Hematopoietic multipotent progenitor cell treated with erythropoietin and hydrocortisone succinate and interleukin-3 and kit ligand, for 6 days (in vitro differentiated cells): ENCODE measurements at places on chromosomes 16 and 17.
A peak's percentile ranks its signal among the peaks of the same experiment; 100 is the strongest.

DNA sequence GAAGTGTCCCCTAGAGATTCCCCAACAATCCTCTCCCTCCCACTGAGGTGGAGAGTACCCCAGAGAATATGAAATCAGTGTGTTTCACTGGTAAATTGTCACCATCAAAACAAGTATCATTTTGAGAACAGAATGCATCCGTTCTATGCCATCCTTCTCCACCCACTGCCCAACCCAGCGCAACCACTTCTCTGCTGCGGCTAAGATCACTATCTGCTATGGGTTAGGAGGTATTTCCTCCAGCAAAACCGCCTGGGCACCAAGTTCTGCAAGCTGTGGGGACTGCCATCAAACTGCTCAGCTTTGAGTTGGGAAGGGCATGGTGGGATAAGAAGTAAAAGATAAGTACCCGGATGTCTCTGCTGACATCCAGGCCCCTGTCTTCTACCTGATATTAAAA, 24.4 kb downstream of the CNTNAP1 start:
- DNase-seq, result peak; percentile 85

DNA sequence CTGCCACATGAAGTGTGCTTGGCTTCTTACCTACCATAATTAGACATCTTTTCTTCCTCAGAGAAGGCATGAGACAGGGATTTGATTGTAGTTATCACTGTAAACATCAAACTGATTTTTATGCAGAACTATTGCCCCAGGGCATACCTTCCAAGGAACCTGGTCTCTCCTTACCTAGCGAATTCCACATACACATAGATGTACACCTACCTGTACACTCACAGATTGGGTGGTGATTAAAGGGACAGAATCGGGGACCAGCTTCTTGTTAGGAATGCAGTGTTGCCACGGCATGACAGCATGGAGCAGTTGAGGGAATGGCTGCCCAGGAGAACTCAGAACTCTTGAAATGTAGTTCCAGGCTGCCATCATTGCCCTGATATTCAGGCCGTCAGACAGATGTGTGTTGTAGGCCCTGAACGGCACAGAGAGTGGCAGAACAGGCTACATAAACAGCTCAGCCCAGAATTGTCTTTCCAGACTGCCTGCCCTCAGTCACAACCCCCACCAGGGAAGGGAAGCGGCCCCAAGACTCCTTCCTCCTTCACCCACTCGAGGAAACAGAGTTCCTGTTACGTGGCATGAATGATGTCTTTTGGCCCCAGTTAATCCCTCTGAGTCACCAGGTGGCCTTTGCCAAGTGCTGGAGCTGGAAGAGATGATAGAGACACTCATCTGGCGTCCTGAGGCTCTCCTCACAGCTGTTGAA, 17.8 kb upstream of the NAGLU start:
- peak; percentile 87 for DNase-seq

- DNase-seq, result peak; percentile 65
Observed at GRCh38 chr17:78412403-78412802, 34.0 kb downstream of the PGS1 start.

- DNase-seq, result no peak
Observed at GRCh38 chr17:42543190-42544079, 7.4 kb downstream of the NAGLU start.

DNA sequence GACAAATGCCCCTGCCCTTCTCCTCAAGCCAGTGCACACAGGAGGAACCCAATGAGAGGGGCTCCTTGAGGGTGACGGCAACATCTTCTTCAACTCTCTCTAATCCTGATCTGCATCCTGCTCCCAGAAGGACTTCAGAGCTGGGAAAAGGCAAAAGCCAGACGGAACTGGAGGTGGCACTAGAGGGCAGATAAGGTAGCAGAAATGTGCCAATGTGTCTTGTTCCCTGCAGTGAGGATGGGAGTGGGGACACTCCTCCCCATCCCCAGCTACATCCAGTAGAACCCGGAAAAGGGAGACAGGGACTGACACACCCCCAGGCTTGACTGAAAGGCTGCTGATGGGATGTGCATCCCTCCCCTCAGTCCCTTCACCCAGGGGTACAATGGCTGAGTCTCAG, 28.5 kb downstream of the SRCIN1 start:
- DNase-seq, result no peak

DNA sequence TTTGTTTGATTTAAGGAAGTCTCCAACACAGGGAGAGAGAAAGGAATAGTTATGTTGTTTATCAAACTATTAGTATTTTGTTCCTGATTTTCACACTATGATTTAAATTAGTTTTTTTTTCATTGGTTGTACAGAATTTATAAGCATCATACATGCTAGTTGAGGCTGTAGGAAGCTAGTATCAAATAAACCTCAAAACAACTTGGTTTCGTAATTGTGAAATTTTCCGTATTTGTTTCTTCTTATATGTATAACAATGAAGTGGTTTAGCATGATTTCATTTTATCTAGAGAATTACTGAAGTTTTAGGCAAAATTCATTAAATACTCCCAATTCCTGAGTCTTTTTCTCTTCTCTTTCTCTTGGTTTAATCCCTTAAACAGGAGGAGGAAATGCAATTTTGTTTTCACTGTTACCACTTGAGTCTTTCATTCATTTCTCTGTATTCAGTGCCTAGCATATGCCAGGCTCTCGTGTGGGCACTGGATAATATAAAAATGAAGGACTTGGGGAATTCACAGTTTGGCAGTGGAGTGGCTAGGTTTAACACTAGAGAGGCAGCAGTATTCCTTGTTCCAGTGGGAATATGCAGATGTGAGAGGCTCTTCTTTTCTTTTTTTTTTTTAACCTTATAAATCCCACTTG, 1.8 kb downstream of the CYLD start:
- DNase-seq, result no peak

GRCh38 chr17:3988297-3989040, 24.2 kb upstream of the ATP2A3 start:
- no peak for DNase-seq

GRCh38 chr16:86477642-86478041, 32.7 kb upstream of the FOXF1 start:
- no peak for DNase-seq

DNA sequence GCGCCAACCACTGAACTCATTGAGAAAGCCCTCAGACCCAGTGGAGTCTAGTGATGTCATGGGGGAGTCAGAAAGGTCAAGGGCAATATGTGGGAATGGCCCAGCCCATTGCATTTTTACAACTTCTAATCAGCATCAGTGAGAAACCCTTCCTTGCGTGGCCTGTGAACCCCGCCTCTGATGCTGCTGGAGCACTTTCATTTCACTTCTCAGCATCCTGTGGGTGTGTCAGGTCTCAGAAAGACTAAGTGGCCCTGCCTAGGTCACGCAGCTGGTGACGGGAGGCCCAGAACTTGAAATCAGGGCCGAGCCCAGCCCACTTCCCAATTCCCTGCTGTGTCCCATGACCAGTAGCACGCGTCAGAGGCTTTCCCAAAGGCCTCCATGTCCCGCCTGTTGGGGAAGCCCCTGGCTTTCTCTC, 6.1 kb downstream of the DNAI2 start:
- no peak for DNase-seq

DNA sequence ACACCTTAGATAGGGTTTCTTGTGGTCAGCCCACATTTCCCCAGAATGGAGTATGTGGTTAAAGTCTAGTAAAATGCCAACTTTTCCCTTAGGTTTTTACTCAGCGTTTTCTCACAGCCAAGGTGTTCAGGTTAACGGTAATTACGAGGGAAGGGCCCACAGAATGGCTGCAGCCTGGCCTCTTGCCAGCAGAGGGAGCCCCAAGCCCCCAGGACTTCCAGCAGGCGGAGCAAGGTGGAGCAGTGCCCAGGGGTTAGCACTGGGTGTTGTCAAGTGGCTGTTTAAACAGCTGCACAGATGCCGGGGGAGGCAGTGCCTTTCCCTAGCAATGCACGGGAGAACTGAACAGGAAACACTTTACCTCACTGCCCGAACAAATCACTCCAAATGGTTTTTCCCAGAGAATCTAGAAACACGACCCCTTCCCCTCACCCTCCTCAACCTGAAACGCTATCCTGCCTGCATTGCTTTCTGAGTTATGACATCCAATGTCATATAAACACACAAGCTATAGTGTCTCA, 6.6 kb downstream of the PHB1 start:
- DNase-seq, result peak; percentile 91

GRCh38 chr17:32596206-32596605, 109.4 kb downstream of the CDK5R1 start:
- DNase-seq, result no peak

GRCh38 chr17:55962951-55963401, 190.3 kb upstream of the ANKFN1 start:
- peak; percentile 20 for DNase-seq

GRCh38 chr17:13888056-13888609, 181.2 kb upstream of the COX10 start:
- DNase-seq, result no peak

DNA sequence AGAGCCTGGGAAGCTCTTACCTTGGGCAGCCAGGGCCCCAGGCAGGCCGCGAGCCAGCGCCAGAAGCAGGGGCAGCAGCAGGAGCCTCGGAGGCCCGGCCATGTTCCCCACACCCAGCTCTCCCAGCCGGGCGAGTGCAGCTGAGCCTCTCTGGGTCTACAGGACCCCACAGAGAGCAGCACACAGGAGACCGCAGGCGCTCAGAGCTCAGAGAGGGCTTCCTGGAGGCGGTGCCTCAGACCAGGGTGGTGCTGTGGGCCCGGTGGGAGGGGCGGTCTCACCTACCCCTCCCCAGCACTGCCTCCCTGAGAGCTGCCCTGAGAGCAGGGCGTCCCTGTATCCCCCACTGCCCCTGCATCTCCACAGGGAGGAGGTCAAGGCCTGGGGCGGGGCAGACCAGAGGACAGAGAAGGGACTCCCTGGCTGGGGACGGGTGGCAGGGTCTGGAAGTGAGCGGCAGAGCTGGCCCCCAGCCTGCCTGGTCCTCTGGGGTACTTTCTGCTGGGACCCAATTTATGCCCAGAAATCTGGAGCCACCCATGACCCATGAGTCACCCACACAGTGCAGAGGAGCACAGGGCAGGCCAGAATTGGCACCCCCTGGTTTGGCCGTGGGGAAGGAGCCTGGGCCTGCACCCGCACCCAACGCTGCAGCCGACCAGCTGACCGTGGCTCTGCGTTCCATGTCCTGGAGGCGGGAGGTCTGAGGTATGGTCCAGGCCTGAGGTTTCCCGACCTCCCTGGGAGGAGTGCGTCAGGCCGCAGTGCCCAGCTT, at the start of gene CD7:
Gene CD7, minus strand, starts transcription at position 215 of the 775 bp plus-strand sequence. Its CDS starts 113 bp downstream, at position 102.
- no peak for DNase-seq

GRCh38 chr17:64051153-64051552, 30.7 kb upstream of the ICAM2 start:
- peak; percentile 36 for DNase-seq

DNA sequence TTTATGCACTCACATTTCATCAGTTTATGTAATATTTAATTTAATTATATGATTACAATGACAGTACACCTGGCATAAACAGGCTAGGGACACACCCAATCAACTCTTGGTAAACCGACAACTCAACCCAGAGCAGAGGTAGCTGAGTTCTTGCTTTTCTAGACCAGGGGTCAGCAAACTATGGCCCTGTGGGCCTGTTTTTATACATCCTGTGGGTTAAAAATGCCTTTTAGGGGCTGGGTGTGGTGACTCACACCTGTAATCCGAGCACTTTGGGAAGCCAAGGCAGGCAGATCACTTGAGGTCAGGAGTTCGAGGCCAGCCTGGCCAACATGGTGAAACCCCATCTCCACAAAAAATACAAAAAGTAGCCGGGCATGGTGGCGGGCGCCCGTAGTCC, 99.2 kb upstream of the TMEM97 start:
- DNase-seq, result no peak

DNA sequence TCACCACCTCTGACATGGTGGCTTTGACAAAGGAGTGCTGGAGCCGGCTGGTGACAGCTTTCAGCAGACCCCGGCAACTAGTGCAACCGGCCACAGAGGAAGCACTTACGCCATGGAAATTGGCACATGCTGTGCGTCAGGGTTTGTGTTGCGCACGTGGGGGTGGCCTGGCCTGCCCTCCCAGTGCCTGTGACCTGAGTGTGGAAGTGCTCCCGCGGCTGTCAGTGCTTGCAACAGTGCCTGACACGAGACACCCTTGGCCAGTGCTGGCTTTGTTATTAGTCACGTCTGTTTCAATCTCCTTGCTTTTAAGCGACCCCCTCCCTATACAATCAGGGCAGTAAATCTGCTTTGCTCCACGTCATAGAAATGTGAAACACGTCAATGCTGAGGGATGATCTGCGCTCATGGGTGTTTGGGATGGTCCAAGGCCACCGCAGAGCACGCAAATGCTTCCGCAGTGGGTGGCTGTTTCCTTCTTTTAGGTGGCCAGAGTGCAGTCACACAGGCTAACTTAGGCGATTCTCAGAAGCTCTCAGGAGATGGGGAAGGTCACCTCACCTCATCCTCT, 64.3 kb downstream of the PGS1 start:
- DNase-seq, result peak; percentile 70

DNA sequence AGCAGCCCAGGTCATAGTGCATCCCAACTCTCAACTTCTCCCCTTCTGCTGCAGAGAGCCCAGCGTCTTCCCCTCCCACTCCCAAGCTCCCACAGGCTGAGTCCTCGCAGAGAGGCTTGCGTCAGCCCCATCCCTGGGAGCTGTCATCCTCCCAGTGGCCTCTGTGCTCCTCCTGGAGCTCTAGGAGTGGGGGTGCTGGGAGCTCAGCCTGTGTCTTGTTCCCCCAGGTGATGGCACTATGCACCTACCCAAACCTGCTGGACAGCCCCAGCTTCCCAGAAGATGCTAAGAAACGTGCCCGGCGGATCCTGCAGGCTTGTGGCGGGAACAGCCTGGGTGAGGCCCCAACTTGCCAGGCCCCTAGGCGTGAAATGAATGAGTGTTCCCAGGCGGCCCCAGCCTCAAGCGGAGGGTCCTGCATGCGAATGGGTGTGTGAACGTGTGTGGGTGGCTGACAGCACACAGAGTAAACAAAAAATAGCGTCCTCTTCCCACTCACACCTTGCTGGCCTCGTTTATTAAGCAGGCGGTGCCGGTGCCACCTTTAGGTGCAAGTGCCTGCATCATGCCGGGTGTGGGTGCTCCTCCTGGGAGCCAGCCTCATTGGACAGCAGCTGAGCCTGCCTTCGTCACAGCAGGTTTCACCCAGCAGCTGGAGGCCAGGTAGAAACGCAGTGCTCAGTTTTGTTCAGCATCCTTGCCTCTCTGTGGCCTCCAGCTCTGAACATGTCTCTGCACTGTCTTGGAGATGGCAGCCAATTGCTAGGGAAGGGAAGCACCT, 16.5 kb downstream of the GPT2 start:
- DNase-seq, result no peak

DNA sequence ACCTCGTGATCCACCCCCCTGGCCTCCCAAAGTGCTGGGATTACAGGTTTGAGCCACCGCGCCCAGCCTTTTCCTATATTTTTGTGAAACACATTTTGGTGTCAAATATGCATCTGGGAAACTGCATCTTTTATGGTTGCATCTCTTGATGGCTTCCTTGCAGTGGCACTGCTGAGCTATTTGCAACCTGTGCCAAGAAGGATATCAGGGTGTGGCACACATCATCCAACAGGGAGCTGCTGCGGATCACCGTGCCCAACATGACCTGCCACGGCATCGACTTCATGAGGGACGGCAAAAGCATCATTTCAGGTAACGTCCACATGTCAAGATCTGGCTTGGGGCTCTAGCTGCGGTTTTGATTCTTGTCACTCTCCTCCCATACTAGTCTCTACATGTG, 16.8 kb upstream of the USP43 start:
- no peak for DNase-seq
